Activated naive CD4-positive, alpha-beta T cell treated with anti-CD3 and anti-CD28 coated beads, Interleukin-2, amount 50 U/mL, for 72 hours (primary cell): ENCODE measurements at places on chromosomes 7 and 10. TPM values are rescaled to one million over a fixed set of nuclear protein-coding genes. Genes with fewer than 3 reads are reported as not detected.

Gene CD36
- not detected for total RNA-seq

Gene TAC1
- total RNA-seq = 0.41 TPM

Gene IQUB
- total RNA-seq = 0.34 TPM

Gene ZNF853
- 0.89 TPM for total RNA-seq

Gene BAMBI
- total RNA-seq = 0.25 TPM

Gene CHST3
- total RNA-seq = 0.16 TPM

Gene EPHB6
- 16.0 TPM for total RNA-seq

Gene ITGA8
- not detected for total RNA-seq

Gene PNLIPRP3
- not detected for total RNA-seq

Gene PRRT4
- total RNA-seq = 0.27 TPM

Gene ZNF804B
- not detected for total RNA-seq

Gene ACSL5
- 49.5 TPM for total RNA-seq

Gene PON1
- not detected for total RNA-seq

- DNase-seq = no peak
These were observed 162.9 kb downstream of the ARL5B start for GRCh38 chr10:18822156-18822555.

DNA sequence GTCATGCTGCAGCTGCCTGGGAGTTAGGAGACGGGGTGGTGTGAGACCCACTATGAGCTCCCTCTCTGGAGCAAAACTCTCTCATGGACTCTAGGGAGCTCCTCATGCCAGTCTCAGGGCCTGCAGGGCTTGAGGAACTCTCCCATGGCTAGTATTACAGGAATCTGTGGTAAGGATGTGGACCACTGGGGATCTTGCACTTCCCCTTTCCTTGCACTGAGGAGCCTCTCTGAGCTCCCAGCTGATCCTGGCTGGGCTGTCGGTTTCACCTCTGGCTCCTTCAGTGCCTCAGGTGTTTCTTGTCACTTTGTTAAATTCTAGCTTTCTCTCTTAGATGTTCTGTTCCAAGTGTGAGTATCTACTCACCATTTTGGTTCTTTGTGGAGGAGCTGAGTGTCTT, 71.6 kb upstream of the IMMP2L start:
- DNase-seq = no peak

DNA sequence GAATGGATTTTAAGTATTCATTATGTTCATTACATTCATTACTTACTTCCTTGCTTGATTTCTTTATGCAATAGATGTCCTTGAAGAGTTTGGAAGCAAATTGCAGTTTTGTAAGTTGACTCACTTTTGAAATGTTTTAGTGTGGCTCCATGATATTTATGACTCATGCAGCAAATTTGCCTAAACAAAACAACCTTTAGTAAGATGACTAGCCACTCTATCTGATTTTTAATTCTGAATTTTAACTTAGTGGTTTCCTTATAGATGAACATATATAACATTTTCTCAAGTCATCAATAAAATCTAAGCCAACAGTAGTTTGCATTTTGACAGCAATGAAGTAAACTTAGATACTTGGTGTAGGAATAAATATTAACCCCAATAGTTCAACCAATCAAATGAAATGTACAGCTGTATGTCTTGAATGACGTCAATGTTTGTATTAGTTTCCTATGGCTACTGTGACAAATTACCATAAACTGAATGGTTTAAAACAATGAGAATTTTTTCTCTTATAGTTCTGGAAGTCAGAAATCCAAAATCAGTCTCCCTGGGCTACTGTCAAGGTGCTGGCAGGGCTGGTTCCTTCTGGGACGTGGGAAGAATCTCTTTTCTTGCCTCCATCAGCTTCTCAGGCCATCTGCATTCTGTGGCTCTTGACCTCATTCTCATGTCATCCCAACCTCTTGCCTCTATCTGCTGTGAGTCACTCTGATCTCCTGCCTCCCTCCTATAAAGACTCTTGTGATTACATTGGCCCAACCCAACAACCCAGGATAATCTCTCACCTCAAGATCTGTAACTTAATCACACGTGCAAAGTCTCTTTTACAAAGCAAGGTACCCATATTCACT, 73.4 kb downstream of the AHR start:
- DNase-seq = no peak

- DNase-seq = no peak
These were observed 29.8 kb upstream of the BMPR1A start for GRCh38 chr10:86726677-86726999.

DNA sequence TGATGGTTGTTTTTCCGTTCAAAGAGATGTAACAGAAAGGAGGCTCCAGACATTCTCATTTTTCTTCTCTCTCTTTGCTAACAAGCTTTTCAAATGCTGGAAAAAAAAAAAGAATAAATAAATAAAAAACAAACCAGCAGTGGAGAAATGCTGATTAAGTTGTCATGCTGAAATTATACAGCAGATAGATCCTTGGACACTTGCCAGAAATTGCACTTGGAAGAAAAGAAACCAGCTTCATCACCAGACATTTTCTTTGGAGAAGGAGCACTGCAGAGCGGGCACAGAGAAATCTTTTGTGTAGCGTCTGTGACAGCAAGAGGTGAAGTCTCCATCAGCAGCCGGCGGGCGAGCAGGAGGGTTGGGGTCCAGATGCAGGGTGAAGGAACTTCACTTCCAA, 55.8 kb downstream of the CLRN3 start:
- DNase-seq = no peak

- DNase-seq = no peak
These were observed 5.2 kb downstream of the CSTF2T start for GRCh38 chr10:51694086-51694768.

- DNase-seq = no peak
These were observed 35.4 kb downstream of the TET1 start for GRCh38 chr10:68595513-68595912.

GRCh38 chr7:30634193-30634626, 39.5 kb downstream of the GARS1 start:
- no peak for DNase-seq

DNA sequence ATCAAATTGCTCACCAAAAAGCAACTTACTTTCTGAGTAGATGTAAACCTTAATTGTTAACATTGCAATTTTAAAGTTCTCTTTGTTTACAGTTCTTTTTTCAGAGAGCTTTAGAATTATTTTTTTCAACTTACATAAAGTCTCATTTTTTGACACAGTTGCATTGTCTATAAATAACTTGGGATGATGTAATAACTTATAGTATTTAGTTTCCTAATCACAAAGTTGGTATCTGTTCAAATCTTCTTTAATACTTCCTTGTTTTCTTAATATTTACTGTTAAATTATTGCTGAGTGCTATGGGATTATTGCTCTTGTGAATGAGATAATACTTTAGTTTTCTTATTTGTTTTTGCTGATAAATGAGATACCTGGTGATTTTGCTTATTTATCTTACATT, 18.9 kb upstream of the SUV39H2 start:
- no peak for DNase-seq

GRCh38 chr7:40437936-40438634, 303.3 kb downstream of the SUGCT start:
- DNase-seq = no peak

DNA sequence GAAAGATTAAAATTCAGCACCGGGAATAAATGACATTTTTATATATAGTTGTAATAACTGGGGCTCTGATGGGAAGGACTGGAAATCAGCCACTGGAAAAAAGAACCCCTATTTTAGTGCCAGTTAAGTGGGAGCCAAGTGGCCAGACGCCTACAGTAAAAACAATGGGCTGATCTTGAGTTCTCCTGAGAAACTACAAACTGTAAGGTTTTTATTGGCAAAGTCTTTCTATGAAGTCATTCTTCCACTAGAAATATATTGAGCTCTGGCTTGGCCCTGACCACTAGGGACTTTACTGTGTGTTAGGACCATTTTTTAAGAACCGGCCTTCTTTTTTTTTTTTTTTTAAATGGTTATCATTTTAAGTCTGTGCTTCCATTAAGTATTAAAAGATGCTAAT, 79.6 kb downstream of the ZNF22 start:
- no peak for DNase-seq

- DNase-seq = no peak
These were observed 60.8 kb upstream of the RAB11FIP2 start for GRCh38 chr10:118107541-118107940.

GRCh38 chr7:1474736-1475135, 15.5 kb upstream of the MICALL2 start:
- no peak for DNase-seq

- DNase-seq = no peak
These were observed 246.7 kb downstream of the ETV1 start for GRCh38 chr7:13742811-13743210.

GRCh38 chr7:106270122-106270977, 14.4 kb downstream of the NAMPT start:
- no peak for DNase-seq

DNA sequence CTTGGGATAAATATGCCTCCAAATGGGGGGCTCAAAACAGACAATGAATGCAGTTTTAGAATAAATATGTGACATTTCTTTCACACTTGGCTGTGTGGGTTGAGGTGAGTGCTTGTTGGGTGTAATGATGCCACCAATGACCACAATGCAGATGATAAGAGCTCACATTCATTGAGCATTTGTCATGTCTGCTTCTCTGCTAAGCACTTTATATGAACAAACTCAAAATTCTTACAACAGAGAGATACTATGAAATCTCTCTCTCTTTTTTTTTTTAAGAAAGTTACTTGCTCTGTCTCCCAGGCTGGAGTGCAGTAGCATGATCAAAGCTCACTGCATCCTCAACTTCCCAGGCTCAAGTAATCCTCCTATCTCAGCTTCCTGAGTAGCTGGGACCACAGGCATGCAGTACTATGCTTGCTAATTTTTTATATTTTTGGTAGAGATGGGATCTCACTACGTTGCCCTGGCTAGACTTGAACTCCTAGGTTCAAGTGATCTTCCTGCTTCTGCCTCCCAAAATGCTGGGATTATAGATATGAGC, 185.4 kb downstream of the JCAD start:
- no peak for DNase-seq

DNA sequence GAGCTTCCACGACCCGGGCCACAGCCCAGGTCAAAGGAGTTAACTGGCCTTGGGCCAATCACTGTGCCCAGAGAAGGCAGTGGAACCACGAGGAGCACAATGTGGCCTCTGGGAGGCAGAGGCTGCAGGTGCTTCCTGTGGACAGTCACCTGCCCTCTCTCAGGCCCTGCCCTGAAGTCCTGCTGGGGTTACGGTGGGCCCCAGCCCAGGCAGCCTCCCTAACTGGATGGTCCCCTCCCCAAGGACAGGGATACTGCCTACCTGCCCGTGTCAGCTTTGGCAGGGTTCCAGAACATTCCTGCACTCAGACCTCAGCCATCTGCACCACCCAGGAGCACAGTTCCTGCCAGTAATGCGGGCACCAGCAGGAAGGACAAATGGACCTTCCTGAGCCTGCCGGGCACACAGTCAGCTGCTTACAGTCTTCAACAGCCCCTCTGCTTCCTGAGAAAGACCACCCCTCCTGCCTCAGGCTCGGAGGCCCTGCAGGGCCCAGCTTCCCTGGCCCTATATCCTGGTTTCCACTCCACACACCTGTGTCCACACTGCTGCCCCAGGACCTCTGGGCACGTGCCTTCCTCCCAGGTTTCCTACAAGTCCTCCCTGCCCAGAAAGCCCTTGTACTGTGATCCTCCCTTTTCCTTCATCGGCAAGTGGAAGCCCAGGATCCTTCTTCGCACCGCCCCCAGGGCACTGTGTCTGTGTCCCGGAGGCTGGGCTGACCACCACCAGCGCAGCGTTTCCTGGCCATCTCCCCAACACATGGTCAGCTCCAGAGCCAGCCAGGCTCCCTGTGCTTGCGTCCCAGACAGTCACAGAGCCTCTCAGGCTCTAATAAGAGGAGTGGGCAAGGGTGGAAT, 23.3 kb downstream of the WDR86 start:
- DNase-seq = no peak

DNA sequence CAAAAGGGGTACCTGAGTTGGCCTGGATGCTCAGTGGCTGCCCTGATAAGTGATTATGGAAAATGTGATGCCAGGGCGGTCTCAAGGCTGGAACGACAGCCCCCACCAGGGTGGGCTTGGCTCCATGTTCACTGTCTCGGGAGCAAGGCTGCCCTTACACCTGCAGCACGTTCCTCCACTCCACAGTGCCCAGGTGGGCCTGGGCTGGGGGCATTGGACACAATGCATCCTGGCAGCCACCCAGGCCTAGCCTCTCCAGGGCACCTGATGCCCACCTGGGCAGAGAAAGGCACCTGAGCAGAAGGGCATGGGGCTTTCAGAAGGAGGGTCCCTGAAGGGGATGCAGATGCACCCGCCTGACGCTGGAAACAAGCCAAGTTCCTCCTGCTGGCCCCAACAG, 548.3 kb downstream of the DNAJB6 start:
- no peak for DNase-seq

- no peak for DNase-seq
These were observed 3.8 kb upstream of the NRCAM start for GRCh38 chr7:108459922-108460551.

GRCh38 chr7:84970670-84971069, 216.2 kb downstream of the SEMA3D start:
- no peak for DNase-seq

DNA sequence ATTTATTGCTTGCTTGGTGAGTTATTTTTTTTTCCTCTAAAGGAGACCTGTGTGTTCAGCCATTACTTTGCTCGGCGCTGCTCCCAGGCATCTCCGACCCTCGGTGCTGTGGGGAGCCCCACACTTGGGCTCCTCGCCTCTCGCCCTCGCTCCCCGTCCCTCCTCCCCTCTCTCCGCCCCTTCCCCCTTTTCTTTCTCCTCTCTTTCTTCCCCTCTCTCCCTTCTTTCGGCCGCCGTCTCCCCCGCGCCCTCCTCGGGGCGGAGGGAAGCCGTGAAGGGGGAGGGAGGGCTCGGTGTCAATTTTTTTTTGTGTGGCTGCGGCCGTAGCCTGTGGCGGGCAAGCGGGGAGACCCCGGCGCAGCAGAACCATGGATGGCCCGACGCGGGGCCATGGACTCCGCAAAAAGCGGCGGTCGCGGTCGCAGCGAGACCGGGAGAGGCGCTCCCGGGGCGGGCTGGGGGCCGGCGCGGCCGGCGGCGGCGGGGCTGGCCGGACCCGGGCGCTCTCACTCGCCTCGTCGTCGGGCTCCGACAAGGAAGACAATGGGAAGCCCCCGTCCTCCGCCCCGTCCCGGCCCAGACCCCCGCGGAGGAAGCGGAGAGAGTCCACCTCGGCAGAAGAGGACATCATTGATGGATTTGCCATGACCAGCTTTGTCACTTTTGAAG, 1.1 kb downstream of the AUTS2 start:
- peak; percentile 3 for DNase-seq

GRCh38 chr7:29811586-29811985, 5.3 kb downstream of the WIPF3 start:
- DNase-seq = no peak
